ENCODE measurements at places on chromosomes 3 and 15. TPM values are rescaled to one million over a fixed set of nuclear protein-coding genes. Genes with fewer than 3 reads are reported as not detected.

GABRR3 gene
- total RNA-seq = not detected

DNA sequence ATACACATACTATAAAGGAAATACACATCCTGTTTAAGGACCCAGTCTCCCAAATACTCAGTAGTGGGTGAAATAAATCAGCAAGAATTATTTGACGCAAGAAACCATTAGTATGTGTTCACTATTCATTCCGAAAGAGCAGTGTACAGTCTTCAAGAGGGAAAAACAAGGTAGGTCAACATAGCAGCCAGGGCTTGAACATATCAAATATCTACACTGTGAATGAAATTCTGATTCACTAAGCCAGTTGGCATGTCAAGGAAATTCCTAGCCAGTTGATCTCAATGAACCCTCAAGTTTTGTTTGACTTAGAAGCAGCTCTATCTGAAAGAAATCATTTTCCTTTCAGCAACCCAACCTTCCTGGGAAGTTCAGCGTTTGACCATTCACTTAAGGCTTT lies 99.0 kb downstream of the CNTN3 start:
- DNase-seq = no peak

GRCh38 chr3:4503050-4503449 lies 9.9 kb downstream of the ITPR1 start:
- DNase-seq = no peak

GRCh38 chr3:157285966-157286365 lies 126.0 kb upstream of the CCNL1 start:
- DNase-seq = no peak

GRCh38 chr15:69451951-69452691 lies 497 bp upstream of the RPLP1 start:
- peak; percentile 46 for DNase-seq

GRCh38 chr15:69743091-69743490 lies 290.5 kb downstream of the RPLP1 start:
- no peak for DNase-seq

SLC22A14 gene
- total RNA-seq = not detected

DNA sequence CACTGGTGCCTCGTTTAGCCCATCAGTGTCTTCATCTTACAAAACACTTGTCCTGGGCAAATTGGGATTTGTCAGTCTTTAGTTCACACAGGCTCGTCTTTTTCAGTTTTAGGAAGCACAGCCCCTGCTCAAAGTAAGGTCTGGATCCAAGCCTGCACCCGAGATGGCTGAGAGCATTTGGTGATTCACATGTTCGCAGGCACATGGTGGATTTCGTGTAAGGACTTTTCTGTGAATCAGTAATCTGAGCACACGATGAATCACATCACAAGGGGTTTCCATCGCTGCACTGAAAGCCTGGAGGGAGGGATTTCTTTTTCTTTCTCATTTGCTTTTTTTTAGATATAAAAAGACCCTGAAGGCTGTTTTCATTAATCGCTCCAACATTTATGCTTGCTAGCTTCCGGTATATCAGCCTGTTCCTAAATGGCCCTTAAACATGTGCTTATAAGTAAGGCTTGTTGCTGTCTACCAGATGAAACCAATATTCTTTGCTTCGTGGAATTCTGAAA lies 435.6 kb upstream of the ATP10A start:
- DNase-seq = no peak

DNA sequence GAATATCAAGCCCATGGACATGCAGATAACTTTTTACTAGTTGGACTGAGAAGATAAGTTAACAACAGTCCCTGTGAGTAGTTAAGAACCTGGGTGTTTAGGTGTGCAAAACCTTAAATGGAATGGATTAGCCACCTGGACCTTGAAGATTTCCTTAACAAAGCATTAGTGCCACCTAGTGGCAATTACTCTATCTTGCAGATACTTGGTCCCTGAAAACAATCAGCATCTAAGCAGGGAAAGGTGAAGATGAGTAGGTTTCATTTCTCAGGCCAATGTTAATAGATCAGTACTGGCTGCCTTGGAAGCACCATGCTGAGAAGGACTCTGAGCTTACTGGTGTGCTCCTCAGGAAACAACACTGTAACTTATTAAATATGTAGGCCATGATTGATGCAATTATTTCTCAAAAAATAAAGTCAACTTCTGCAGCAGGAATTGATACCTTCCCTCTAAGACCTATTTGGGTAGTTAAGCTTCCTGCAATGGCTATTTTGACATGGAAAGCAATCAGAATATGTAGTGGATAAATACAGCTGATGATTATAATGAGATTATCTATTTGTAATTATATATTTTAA lies 329.4 kb downstream of the TBC1D5 start:
- DNase-seq = no peak

DNA sequence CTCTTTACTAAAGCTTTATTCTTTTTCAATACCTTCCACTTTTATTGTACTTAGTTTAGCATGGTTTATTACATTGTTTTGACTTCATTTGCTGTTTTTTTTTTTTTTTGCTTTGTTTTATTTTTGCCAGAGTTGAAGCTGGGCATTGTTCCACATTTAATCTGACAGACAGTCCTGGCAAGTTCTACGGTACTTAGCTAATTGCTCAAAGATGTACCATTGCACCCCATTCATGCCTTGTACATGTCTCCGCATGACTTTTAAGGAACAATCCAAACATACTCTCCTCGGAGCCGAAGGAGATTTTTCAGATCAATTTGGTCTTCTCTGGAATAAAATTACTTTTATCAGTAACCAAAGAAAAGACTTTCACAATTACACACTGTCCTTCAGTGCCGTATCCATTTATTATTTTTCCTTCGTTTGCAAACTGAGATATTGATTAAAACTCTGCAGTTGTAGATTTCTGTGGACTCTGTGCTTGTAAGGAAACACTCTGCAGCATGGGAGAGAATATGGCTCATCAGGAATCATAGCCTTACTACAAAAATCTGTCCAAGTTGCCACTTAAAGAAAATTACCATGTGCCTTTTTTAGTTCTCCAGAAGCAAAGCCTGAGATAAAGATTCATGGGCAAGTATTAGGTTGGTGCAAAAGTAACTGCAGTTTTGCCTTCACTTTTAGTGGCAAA lies 952.0 kb downstream of the AGBL1 start:
- no peak for DNase-seq

DNA sequence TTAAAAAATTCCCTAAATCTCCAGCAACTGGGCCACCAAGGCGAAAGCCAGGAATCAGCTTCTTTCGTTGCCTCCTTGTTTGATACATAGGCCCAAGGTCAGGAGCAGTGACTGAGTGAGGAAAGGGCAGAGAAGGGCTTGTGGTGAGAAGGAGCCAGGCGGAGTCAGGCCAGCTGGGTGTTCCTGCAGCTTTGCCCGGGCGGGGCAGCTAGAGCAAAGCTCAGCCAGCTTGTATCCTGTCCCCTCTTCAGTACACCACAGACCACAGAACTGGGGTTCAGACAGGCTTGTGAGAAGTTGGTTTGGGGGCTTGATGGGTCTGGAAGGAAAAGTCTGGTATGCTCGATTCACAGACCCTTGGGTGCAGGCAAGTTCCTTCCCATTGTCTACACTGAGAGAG lies 52.6 kb downstream of the CCK start:
- no peak for DNase-seq

DNA sequence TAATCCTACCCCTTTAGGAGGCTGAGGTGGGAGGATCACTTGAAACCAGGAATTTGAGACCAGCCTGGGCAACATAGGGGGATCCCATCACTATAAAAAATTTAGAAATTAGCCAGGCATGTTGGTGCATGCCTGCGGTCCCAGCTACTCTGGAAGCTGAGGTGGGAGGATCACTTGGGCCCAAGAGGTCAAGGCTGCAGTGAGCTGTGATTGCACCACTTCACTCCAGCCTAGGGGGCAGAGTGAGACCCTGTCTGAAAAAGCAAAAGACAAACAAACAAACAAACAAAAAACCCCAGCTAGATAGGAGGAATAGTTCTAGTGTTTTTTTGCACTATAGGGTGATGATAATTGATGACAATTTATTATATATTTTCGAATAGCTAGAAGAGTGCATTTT lies 70.6 kb upstream of the CHRNB4 start:
- no peak for DNase-seq

AMT gene
- 2.6 TPM for total RNA-seq
